ENCODE measurements at places on chromosomes 3 and 15. TPM values are rescaled to one million over a fixed set of nuclear protein-coding genes. Genes with fewer than 3 reads are reported as not detected.

- DNase-seq, result no peak
These were observed 65.4 kb upstream of the XCR1 start for GRCh38 chr3:46092702-46093080.

- no peak for DNase-seq
These were observed 8.1 kb downstream of the SPATA12 start for GRCh38 chr3:57068437-57069089.

DNA sequence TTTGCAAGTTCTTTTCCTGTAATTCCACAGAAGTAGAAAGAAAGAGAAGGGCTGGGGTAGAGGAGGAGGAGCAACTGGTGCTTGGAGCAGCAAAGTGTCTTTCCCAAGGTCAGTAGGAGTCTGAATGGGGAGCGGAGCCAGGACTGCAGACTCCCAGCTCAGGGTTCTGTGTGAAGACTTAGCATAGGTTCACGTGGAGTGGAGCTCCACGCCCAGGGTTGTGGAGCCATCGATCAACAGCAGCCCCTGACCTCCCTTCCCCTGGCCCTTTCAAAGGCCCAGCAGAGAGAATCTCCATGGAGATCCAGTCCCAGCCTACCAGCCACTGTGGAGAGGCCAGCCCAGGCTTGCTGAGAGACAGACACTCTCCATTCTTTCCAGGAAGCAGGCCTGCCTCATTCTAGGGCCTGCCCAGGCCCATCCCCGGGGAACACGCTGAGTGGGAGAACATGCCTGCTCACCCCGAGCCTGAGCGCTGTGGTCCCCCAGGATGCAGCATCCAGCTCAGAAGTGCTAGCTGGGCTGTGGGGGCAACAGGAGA lies 62.1 kb downstream of the CORO2B start:
- no peak for DNase-seq

- DNase-seq, result no peak
These were observed 162.2 kb downstream of the RSRC1 start for GRCh38 chr3:158272081-158272480.

LMAN1L gene
- polyA plus RNA-seq, result 0.04 TPM

DNA sequence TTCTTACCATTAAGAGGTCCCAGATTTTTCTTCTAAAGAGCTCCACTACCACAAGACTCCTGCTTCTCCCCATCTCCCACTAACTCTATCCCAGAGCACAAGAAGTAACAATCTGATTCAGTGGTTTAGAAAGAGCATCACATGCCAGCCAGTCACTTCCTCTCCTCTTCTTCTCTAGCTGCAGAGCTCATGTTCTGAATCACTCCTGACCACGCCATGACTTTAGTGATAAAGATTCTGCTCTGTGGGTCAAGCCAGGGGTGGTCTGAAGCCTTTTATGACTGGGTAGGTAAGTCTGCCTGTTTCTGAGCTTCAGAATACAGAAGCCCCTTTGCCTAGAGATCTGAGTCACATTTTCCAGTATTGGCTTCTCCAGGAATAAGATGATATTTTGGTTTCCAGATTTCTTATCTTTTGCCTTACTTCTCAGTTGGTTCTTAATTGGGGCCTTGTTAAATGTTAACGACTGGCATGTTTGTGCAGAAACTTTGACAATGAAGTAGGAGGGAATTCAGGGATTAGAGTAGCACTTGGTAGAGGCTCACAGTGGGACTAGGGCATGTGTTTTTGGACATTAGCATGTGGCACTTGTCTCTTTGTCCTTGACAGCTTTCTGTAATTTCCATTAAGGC lies 27.6 kb upstream of the ADAMTSL3 start:
- no peak for DNase-seq

GRCh38 chr3:146221276-146221675 lies 29.6 kb downstream of the PLSCR4 start:
- no peak for DNase-seq

ITPKA gene
- polyA plus RNA-seq, result 0.83 TPM

- no peak for DNase-seq
These were observed 15.8 kb downstream of the CX3CR1 start for GRCh38 chr3:39264053-39264452.

DNA sequence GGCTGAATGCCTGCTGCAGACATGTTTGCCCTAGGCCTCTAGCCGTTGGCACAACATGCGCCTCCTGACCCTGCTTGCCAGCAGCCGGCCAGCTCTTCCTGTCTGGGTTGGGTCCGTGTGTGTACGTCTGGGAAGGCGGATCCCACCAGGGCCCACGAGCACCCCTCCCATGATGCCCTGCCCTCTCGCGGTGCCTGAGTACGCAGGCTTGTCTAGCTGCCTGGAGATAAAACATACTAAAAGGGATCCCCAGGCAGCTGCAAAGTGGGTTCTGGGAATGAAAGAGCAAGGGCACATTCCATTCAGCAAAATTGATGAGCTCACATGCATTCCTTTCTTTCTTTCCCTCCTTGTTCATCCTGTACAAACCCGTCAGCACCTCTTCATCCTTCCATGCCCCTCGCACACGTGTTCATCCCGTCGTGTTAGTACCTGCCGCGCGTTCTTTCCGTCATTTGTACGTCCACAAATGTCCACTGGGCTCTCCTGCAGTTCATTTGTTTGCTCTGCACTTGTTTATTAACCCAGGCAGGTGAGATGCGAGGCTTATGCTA lies 74.3 kb downstream of the FBLN2 start:
- DNase-seq, result no peak

GRCh38 chr3:100402256-100402655 lies 917 bp downstream of the LNP1 start:
- DNase-seq, result peak; percentile 58

- DNase-seq, result no peak
These were observed 36.3 kb downstream of the PLA2G4D start for GRCh38 chr15:42057799-42058646.

DNA sequence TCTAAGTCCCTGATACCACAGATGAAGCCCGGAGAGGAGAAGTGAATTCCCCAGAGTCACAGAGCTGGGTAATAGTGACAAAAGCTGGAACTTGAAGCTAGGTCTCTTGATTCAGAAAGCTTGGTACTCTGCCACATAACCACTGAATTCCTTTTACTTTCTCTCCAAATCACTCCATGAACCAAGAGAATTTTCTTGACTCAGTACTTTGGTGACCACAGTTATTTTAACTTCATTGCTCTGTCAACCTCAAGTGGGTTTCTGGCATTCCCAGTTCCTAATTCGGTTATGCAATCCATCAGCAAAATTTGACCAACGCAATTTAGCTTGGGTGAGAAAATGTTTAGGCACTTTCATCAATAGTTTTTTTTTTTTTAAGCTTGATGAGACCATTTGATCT lies 61.0 kb upstream of the PPARG start:
- no peak for DNase-seq

GRCh38 chr3:31704591-31705179 lies 172.0 kb downstream of the STT3B start:
- no peak for DNase-seq

SCG3 gene
- 0.26 TPM for polyA plus RNA-seq

DNA sequence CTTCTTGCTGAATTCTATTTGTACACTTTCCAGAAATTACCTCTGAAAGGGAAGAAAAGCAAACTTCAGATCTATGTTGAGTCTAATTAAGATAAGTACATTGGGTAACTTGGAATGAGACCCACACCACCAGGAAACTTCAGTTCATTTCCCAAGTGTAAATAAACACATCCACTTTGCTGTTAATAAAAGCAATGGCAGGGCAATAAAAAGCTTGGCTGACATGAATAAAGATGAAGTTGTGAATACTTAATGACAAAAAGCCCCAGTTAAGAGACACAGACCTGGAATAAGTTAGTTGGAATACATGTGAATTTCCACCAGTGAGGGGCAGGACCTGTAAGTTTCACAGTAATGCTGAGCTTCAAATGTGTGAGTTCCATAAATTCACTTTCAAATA lies 83.3 kb downstream of the MEX3B start:
- DNase-seq, result no peak

DNA sequence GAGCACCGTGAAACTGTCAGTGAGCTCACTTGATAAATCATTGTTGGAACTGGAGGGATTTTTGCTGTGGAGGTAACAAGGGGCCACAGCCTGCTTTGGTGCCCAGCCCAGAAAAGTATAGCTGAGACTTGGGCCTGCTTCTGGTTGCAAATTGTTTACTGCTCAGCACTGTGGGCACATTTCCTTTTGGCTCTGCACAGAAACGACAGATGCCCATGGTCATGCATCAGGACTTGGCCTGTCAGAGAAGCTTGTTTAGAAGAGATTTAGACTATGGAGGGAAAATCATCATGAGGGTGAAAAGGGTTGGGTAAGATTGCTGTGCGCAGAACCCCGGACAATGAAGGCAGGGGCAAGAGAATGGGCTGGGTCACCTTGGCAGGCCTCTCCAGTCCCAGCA lies 286.1 kb upstream of the CTNNB1 start:
- no peak for DNase-seq

VIPR1 gene
- polyA plus RNA-seq, result 1.5 TPM

DNA sequence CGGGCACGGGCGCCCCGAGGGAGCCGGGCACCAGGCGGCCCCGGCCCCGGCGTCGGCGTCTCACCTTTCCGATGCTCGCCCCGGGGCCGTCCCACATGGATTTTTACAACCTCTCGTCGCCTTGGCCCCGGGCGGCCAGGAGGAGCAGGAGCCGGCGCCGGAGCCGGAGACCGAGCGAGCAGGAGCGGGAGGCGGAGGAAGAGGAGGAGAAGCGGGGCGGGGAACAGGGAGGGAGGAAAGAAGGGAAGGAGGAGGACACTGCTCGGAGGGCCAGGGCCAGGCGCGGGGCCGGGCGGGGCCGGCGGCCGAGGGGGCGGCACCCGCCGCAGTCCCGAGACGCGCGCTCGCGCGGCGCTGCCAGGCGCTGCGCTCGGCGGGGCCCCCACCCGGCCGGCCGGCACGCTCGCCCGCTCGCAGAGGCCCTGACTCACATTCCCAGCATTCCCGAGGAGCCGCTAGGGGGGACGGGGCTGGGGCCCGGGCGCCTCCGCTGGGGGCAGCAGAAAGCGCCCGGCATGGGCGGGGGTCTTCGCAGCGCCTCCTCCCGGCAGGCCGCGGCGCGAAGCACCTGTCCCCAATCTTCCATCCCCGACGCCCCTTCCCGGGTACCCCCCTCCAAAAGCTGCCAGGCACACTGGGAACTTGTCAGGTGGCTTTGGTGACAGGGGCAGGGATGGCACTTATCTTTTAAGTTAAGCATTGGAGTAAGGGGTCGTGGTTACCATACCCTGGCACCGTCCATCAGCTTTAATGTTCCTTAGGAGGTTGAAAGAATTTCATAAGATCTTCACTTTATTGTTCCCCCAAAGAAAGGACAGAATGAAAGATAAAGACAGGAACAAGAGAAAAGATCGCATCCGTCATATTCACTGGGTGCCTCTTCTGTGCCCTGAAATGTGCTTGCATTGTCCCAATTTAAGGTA lies at the start of gene ERC2:
Gene ERC2, minus strand, starts transcription at position 284 of the 923 bp plus-strand sequence.
- DNase-seq, result peak; percentile 67

- no peak for DNase-seq
These were observed 79.0 kb downstream of the FHIT start for GRCh38 chr3:61172203-61172602.

- no peak for DNase-seq
These were observed 198.9 kb upstream of the LPP start for GRCh38 chr3:187954873-187955586.

DNA sequence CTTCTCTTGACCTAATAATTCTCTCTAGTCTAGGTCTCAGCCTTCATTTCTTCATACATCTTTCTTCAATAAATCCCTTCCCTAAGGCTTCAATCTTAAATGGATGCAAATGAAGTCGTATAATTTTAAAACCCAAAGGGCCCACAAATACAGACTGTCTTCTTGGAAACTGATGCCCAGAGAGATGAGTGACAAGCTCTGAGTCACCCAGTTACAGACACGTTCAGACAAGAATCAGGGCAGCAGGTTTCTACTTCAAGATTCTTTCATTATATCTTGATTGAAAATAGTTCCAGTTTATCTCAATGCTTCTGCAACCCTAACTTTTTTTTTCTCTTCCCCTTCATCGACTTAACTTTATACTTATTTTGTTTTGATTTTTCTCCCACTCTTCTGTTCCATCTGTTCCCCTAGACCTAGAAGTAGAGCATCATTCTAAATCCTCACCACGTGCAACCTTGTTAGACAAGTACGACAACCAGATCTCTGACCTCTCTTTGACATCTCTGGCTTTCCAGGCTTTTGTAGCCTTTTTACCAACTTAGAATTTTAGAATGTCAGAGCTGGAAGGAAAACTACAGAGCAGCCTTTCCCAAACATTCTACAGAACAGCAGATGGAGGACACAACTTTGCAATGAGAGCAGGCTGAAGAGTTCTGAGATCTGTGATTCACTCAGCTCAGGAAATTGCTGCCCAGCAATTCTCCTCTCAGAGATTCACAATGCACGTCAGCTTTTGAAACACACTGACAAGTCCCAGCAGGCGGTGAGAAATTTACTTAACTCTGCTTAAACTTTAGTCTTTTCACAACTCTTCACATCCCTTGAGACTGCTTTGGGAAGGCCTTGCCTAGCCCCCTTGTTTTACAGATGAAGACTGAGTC lies 25.3 kb downstream of the NCEH1 start:
- DNase-seq, result no peak

DNA sequence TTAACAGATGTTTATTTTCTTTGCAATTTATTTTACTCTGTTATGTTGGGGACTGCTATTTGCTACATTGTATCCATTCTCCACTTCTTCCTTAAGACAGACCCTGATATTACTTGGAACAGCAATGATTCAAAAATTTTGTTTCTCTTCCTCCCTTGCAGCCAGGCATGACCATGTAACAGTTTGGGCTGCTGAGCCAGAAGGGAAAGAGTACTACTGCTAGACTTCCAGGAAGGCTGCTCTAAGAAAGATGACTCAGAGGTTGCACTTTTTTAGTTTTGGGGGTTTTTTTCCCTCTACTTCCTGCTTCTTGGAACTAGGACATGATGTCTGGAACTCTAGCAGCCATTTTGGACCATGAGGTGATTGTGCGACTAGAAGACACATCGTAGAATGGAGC lies 10.3 kb downstream of the PRR20G start:
- DNase-seq, result no peak

DNA sequence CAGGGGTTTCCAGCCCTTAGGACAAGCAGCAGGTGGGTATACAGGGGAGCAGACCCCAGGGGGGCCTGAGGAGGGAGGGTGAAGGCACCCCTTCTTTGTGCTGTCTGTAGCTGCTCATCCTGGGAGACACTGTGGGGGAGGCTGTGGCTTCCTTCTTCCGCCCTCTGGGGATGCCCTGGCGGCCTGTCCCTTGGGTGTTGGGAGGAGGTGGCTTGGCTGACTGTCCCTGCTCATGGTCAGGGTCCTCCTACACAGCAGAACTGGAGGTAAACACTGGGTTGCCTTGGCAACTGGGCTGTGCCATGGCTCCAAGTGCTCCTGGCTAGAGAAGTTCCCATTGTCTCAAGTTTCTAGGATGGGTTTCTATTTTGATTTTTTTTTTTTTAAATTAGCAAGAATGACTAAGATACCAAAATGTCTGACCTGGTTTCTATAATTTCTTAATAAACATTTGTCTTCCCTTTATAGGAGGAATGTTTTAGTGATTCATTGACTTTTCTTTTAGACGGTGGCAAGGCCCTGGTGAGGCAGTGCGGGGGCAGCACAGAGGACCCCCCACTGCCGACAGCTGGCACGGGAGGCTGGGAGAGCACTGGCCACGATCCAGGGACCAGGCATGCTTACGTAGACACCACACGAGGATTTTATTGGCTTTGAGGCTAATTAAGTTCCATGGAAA lies 12.4 kb downstream of the KLF13 start:
- DNase-seq, result peak; percentile 91

- DNase-seq, result no peak
These were observed 66.6 kb upstream of the TOPAZ1 start for GRCh38 chr3:44175070-44175469.
